ENCODE measurements at places on chromosomes 7 and 10.

GRCh38 chr7:36045830-36046341, 107.2 kb upstream of the EEPD1 start:
- DNase-seq = no peak

DNA sequence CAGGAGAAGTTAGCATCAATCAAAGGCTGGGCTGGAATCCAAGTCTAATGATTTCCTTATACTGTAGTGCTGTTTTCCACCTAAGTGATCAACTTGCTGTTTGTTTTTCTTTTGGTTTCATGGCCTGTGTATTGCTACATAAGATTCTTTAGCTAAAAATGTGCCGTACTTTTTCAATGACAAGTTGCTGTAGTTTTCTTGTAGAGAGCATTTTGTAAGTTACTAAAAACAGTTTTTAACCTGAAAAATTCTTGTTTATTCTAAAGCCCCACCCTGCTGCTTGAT, 1.3 kb downstream of the HELLS start:
- no peak for DNase-seq

GRCh38 chr7:148729984-148730733, 31.5 kb downstream of the CUL1 start:
- no peak for DNase-seq

- no peak for DNase-seq
Measured at GRCh38 chr7:91922857-91923256, 17.8 kb upstream of the AKAP9 start.

DNA sequence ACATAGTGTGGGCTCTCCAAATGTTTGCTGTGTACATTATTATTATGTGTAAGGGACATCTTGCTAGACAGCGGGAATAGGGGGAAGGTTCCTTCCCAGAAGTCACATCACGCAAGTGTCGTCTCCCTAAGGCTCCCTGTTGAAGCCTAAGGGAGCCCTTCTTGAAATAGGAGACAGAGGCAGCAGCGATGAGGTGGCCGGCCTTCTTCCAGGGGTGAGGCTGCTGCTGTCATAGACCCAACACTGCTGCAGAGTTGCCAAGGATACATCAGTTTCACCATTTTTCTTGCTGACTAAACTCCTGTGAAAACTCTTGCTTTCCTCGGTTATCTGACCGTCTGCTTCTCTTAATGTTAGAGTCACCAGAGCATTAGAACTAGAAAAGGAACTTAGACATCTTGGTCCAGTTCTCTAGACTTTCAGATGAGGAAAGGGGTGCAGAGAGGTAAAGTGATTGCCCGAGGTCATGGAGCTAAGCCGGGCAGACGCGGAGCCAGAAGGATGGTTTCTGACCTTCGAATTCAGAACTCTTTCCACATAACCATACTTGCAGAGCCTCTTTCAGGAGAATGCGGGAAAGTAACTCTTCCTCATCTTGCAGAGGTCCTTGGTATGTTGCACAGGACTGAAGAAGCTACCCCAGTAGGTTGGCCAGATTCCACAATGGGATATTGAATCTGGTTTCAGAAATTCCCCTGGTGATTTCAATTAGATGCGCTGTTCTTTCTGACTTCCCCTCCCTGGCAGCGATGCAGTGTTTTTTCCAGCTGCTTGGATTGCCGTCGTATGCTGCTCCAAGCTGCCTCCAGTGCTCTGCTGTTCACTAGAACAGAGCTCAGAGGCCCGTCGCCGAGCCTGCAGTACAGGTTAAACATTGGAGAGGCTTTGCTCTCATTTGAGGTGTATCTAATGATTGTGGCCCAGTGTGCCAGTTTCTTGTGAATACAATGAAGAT, 217.1 kb downstream of the CAMK1D start:
- no peak for DNase-seq

DNA sequence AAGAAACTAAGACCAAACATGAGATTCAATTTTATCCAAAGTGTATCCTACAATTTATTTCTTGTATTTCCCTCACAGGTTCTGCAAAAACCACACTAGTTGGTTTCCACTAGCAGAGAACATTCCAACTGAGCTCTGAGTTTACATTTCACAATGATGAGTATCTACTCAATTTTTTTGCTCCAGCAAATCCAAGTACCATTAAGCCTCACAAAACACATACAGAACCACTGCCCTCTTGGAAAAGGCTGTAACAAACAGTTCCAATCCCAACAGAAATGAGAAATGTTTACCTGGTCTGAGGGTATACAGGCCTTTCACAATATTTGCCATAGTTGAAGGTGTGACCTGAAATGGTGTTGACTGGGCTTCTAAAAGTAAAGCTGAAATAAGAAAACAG, 59.9 kb downstream of the CACUL1 start:
- no peak for DNase-seq

- DNase-seq = peak; percentile 0
Measured at GRCh38 chr10:104387130-104387888, 33.7 kb downstream of the CFAP58 start.

DNA sequence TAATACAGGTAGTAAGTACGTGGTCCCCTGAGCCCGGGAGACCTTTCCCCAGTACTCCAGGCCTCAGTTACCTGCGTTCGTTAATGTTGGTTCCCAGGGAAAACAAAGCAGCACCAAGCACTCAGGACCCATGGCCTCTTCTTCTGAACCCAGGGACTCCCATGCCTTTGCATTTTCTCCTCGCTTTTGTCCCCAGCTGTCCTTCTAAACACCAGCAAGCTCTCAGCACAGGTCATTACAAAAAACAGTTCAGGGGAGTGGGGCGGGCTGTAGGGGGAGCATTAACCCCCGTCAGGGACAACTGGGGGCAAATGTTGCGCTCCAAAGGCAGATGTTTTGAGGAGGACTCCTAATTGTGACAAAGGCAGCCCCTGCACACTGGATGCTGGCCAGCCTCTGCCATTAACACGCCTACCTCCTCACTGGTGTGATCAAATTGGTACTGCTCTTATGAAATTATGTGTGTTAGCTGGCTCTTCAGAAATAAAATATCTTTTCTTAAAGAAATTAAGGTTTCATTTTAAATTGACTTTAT, 80.5 kb upstream of the LRGUK start:
- DNase-seq = no peak

- no peak for DNase-seq
Measured at GRCh38 chr10:73897693-73898092, 13.2 kb upstream of the PLAU start.

- DNase-seq = no peak
Measured at GRCh38 chr7:87935384-87935706, 1.3 kb downstream of the ADAM22 start.

DNA sequence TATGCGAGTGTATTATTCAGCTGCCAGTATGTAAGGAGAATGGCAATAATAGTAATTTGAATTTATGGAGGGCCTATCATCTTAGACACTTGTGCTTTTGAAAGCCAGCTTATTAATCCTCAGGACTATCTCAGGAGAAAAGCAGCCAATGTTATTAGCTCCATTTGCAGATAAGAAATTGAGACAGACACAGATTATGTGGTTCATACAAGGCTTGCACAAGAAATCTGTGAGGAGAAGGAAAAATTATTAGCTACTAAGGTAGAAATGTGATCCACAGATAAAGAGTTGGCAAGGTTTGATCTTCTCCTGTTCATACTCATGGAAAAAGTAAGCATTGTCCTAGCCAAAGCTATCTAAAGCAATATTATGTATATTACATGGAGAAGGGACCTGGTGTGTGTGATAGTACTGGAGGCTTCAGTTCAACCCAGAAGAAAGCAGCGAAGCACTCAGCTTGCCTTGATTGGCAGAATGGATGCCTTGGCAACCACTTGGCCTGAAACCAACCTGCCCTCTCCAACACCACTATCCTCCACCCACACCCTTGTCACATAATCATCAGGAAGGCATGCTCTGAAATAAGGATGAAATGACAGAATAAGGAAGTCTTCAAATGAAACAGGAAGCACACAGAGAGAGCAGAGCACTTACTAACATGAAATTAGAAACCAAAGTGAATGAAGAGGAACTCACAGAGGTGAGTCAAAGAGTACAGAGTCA, 18.0 kb downstream of the MACC1 start:
- no peak for DNase-seq

All from T-helper 9 cell (primary cell).